A549 treated with GW870086 at 1 μM for 4 hours (cell line): ENCODE measurements at places on chromosomes 7 and 10. TPM values are rescaled to one million over a fixed set of nuclear protein-coding genes. Genes with fewer than 3 reads are reported as not detected.

Gene ZRANB1
- 7.2 to 9.8 TPM (median 8.9 TPM) in 5 replicates for total RNA-seq

Gene AKR1C3
- total RNA-seq, result 1,122 to 1,295 TPM (median 1,215 TPM) in 5 replicates

Gene TAS2R5
- total RNA-seq, result 0.37 to 0.51 TPM (median 0.41 TPM) in 5 replicates

Gene ARID5B
- 1.2 to 2.0 TPM (median 1.7 TPM) in 5 replicates for total RNA-seq

Gene EPHA1
- 0.15 to 0.29 TPM in 2 of 5 replicates, not detected in the others for total RNA-seq

Gene PTPN20
- total RNA-seq, result 3.7 to 4.7 TPM (median 4.1 TPM) in 5 replicates

Gene GIMAP1
- not detected in 5 replicates for total RNA-seq

Gene TM9SF3
- total RNA-seq, result 56.1 to 99.6 TPM (median 89.7 TPM) in 5 replicates

Gene LRRC17
- 0.06 to 0.14 TPM in 2 of 5 replicates, not detected in the others for total RNA-seq

Gene HIF1AN
- 10.7 to 20.7 TPM (median 19.0 TPM) in 5 replicates for total RNA-seq
